Activated CD8-positive, alpha-beta memory T cell treated with anti-CD3 and anti-CD28 coated beads for 48 hours (primary cell): ENCODE measurements at places on chromosomes 3 and 15.

DNA sequence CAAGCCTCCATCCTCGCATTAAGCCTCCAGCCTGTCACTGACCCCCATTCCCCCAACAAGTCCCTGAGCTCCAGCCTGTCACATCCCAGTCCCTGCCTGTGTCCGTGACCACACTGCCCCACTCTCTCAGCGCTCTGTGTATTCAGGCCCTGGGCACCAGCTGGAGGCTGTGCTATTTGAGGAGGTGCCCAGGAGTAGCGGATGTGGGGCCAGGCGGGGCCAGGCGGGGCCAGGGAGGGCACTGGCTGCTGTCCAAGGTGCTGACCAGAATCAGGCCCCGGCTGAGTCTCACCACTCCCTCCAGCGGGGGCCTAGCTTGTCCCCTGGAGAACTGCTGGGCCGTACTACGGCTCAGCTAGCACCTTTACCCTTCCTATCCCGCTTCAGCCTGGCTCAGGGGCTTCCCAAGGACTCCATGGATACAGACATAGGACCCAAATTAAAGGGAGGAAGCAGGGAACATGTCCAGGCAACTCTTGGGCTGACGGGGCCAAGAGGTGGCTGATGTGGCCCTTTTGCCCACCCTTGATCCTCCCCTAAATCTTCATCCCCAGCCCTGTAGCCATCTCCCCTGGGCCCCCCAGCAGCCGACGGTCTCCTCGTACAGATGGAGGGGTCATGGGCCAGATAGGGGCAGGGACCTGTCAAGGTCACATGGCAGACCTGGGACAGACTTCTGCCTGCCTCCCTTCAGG, 1.1 kb downstream of the HHATL start:
- DNase-seq: peak; percentile 20

- DNase-seq: no peak
Measured at GRCh38 chr3:166296179-166296783, 459.1 kb upstream of the BCHE start.

- DNase-seq: no peak
Measured at GRCh38 chr15:61232266-61232665, 3.2 kb upstream of the RORA start.

- DNase-seq: no peak
Measured at GRCh38 chr3:13294442-13295351, 125.4 kb downstream of the NUP210 start.

DNA sequence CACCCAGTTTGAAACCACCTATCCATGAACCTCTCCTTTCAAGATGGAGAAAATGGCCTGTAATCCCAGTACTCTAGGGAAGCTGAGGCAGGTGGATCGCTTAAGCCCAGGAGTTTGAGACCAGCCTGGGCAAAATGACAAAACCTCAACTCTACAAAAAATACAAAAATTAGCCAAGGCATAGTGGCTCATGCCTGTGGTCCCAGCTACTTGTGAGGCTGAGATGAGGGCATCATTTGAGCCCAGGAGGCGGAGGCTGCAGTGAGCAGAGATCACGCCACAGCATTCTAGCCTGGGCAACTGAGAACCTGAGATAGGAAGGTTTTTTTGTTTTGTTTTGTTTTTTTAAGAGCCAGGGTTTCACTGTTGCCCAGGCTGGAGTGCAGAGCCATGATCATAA, 5.4 kb downstream of the TKT start:
- no peak for DNase-seq

GRCh38 chr3:39763390-39763789, 46.0 kb upstream of the MYRIP start:
- DNase-seq: no peak

DNA sequence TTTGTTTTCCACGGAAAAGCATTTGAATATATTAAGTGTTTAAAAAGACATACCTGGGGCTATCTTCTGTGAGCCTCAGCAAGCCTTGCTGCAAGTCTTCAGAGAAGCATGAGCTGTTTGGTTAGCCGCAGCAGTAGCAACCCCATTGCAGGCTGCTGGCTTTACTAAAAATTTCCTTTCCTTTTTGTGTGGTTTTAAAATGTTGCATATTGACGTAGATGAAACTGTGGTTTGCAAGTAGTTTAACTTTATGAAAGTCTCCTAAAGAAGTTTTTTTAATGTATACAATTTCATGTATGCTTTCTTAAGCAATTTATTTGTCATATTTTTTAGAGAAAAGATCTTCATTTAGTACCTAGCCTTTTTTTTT, at the start of gene GPR171:
TSS of gene GPR171 (minus strand) at position 166 of the 370 bp plus-strand sequence. CDS start 3,830 bp downstream, outside the sequence.
- no peak for DNase-seq

- DNase-seq: no peak
Measured at GRCh38 chr15:62887113-62887570, 155.4 kb upstream of the TPM1 start.

GRCh38 chr3:31448882-31449243, 83.9 kb upstream of the STT3B start:
- DNase-seq: no peak

- DNase-seq: no peak
Measured at GRCh38 chr3:190366133-190366532, 21.8 kb upstream of the CLDN16 start.

GRCh38 chr15:72182244-72182643, 15.3 kb downstream of the GRAMD2A start:
- DNase-seq: no peak

DNA sequence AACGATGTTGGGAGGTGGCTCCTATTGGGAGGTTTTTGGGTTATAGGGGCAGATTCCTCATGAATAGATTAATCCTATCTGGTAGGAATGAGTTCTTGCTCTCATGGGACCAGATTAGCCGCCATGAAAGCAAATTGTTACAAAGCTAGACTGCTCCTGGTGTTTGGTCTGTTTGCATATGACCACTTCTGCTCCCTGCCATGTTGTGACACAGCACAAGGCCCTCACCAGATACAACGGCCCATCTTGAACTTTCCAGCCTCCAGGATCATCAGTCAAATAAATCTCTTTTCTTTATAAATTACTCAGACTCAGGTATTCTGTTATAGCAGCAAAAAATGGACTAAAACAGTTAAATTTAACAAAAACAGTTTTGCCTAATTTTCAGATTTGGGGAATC, 34.4 kb downstream of the TRIM42 start:
- DNase-seq: no peak

DNA sequence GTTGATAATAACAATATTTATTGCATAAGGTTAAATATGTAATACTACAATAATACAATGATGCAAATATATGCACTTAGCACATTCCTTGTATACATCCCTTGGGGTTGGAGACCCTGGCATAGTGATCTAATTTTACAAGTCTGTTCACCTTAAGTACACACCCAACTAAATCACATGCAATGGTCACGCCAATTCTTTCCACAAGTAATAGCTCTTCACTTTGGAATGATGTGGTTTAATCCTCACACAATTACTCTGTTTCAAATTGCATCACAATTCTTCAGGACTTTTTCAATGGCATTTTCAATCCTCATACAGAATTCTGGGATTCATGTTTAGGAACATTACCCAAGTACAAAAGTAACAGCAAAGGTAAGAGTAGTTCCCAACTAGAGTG, 27.3 kb upstream of the SPRED1 start:
- DNase-seq: no peak

GRCh38 chr3:138854204-138854603, 19.5 kb upstream of the PIK3CB start:
- DNase-seq: no peak

DNA sequence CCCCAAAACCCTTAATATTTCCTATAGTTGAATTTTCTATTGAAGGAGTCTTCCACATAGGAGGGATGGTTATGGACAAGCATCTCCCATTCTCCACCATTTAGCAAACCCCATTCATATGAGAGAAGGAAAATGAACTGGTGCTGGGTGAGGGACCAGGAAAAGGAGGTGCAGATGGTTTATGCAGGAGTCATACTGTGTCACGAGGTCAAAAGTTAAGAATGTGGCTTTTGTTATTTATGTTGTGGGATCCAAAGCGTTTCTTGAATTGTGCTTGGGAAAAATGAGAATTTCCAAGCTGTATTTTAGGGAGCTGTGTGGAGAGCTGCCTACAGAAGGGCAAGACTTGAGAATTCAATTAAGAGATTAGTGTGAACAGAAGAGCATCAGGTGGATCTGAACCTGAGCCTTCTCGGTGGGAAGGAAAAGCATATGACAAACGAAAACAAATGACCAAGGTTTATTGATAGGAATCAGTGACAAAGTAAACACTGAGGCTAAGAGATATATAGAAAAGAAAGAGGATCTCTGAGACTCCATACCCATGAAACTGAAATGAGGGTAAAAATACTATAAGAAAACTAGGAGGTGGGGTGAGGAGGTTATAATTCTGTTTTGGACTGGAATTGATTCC, 473.3 kb upstream of the NR2F2 start:
- DNase-seq: no peak
